GM12878 (cell line): ENCODE measurements at places on chromosomes 6 and 20.

DNA sequence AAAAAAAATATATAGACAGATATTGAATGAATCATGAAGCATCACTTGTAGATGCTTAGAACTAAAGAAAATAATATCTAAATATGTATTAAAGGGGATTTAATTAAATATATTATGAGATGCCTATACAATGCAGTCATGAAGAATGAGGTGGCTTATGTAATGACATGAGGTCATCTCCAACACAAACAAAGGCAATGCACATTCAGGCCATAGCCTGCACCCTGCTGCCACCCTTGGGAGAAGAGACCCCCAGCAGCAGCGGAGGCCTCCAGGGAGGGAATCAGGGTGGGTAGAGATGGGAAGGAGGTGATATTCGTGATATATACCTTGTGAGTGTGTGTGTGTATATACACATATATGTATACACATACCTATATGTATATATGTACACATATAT is 26.4 kb upstream of the SSTR4 start:
- DNase-seq = no peak

- DNase-seq = no peak
Observed at GRCh38 chr6:167793421-167793820, 33.3 kb upstream of the AFDN start.

- DNase-seq = no peak
Observed at GRCh38 chr20:44031001-44031574, 116.4 kb downstream of the TOX2 start.

- DNase-seq = no peak
Observed at GRCh38 chr6:39228111-39228971, 934 bp downstream of the KCNK5 start.

DNA sequence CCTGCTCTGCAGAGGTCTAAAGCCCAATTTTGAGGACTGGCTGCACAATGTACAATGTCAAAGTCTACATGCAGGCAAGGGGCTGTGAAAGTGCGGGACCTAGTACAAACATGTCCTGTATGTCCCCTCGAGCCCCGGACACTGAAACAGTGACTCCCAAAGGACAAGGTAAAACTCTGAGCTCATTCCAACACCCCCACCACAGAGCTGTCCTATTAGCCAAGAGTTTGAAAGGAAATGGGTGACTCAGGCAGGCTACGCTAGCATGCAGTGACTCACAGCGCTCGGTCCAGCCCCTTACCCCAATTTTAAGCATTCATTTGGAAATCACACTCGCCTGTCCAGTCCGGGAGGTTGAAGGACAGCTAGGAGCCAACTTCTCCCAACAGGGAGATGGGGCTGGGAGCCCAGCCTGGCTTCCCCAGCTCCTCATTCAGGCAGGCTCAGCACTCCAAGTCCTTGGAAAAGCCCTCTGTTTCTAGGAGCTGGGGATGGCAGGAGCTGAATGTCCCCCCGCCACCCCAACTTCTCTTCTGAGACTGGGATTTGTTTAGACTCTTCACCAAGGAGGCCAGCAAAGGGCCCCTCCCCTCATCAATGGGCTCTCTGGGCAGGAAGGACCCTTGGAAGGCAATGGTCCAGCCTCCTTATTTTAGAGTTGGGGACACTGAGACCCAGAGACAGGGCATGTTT is 3.9 kb downstream of the SDC4 start:
- no peak for DNase-seq
